ENCODE measurements at places on chromosomes 5 and 9.

DNA sequence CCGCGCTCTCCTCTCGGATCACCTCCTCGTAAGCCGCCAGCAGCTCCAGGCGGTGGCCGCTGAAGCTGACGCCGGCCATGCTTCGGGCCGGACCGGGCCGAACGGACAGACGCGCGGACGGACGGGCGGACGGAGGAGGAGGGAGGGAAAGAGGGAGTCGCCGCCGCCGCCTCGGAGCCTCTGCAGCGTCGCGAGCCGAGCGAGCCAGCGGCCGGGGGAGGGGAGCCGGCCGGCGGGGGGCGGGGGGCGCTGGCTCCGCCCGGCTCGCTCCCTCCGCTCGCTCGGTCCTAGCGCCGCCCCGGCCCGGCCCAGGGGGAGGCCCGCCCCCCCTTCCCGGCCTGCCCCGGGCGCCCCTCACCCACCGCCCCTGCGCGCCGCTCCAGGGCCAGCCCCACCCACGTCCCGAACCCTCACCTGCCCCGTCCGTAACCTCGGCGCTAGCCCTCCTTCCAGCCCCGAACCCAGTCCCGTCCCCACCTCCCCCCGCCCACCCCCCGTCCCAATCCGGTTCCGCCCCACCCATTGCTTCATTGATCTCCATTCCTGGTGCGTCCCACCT, at the start of gene DBN1:
Gene DBN1, minus strand, starts transcription at position 192 of the 559 bp plus-strand sequence. Its CDS starts 113 bp downstream, at position 79.
- no peak for DNase-seq

DNA sequence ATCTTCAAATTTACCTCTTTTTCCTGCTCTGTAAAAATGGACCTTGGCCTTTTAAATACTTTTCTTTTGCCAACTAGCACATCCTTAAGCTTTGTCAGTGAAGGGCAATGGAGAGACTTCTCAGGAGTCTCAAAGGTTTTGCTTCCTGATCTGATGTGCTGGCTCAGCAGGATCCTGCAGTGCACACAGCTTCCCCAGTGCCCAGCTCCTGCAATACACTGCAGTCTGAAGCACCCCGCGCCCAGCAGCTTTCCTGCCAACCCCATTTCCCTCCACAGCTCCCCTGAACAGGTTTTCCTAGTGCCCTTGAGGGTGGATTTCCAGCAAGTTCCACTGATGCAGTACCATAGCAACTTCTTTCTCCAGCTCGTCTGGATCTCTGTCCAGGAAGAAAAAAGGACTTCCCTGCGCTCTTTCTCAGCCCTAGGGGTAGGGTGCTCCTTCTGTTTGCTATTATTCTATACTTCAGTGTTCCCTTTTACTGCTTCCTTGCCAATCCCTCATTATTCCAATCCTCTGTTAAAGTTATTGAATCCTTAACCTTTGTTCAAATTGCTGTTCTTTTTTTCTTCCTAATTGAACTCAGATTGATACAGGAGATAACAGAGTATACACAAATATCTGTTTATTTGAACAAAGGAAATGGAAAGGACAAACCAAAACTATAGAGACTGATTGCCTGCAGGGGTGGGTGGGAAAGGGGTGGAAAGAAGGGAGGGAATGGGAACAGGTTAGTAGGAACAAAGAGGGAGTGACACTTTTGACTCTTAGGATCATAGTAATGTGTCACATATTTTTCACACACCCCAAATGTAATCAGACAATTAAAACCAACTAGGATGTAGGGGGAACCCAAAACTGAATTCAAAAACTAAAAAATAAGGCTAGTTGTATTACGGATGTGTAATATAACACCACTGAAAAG, 8.5 kb downstream of the SNAPC3 start:
- no peak for DNase-seq

DNA sequence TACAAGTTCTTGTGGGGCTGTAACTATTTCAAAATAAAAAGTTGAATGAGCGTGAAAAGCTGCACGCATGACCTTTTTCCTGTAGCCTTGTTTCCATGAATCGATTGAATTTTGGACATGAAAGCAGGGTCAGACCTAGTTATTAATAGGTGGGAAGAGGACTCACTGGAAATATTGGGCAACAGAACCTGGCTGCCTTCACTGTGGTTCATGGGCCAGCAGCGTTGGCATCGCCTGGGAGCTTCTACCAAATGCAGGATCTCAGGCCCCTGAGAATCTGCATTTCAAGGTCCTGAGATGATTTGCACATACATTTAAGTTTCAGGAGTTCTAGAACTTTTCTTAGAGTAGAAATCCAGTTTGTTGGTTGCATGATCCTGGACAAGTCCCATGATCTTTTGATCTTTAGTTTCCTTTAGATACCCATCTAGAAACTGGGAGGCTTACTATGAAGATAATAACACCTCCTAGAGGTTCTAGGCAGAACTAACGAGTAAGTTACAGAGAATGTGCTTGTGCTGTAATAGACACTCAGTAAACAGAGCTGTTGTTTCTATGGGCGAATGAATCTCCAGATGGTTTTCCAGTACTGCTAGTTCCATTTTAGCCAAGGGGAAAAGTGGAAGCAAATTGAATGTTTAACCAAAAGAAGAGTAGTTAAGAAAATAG, 12.4 kb downstream of the ANKRD33B start:
- DNase-seq, result no peak

DNA sequence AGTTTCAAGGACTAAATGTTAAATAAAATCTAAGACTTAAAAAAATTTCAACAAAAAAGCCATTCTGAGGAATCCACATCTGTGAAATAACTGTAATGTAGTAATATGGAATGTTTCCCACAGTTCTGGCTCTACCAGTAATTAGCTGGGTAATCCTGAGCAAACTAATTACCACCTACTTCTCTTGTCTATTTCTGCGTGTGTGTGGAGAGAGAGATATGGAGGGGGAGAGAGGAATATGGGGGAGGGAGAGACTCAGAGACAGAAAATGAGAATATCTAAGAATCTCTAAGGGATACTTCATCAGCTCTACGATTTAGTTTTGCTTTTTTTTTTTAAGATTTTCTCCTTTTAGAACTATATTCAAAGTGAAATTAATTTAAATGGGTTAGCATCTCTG, 28.0 kb downstream of the TBCA start:
- no peak for DNase-seq

DNA sequence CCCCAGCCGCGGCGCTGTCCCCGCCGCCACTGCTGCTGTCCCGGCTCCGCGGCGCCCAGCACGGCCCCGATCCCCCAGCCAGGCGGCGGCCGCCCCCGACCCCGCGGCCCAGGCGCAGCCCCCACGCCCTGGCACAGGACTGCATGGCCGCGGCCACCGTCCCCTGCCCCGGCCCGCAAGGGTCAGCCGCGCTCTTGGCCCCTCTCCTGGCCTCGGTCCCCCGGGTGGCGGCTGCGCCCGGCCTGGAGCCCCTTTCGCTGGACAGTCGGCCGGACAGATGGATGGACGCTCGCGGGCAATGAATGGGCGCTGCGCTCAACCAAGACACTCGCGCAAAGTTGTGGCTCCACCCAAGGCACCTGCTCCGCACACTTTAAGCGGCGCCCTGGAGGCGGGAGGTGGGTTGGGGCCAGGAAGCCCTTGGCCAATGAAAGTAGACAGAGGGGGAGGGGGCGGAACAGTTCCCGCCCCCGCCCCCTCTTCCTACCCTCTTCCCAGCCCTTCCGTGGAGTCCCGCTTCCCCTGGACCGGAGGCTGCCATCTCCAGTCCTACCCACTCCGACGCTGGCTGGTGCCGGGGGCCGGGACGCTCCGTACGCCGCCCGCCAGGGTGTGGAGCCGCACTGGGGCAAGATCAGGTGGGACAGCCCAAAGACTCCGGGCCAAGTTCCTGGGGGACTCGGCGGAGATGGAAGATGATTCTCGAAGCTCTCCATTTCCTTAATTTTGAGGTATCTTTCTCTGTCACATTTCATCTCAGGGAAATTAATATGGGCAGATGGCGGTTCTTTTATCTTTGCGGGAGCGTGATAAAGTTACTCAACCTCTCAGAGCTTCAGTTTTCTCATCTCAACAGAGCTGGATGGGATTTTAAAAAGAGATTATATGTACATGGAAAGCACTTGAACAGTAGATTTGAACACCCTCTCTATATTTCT, at the start of gene GLDC:
Gene GLDC, minus strand, starts transcription at position 375 of the 938 bp plus-strand sequence. Its CDS starts 230 bp downstream, at position 145.
- peak; percentile 53 for DNase-seq

DNA sequence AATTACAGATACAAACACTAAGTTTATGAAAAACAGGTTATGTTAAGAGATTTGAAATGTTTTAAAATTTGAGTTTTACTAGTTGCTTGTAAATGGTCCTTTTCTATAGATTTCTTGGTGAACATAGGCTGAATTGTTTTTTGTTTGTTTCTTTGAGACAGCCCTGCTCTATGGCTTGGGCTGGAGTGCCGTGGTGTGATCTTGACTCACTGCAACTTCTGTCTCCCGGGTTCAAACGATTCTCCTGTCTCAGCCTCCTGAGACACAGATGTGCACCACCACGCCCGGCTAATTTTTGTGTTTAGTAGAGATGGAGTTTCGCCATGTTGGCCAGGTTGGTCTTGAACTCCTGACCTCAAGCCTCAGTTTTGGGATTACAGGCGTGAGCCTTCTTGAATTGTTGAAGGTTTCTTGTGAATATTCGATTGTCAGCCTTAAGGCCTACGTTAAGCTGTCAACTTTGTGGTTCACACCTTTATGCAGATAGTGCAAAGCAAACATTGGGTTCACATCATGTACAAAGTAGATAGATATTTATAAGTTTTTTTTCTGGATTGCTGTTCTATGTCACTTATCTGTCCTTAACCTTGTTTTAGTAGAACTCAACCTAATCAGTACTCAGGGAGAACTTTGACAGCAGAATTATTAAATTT, 26.2 kb downstream of the UHRF2 start:
- no peak for DNase-seq

DNA sequence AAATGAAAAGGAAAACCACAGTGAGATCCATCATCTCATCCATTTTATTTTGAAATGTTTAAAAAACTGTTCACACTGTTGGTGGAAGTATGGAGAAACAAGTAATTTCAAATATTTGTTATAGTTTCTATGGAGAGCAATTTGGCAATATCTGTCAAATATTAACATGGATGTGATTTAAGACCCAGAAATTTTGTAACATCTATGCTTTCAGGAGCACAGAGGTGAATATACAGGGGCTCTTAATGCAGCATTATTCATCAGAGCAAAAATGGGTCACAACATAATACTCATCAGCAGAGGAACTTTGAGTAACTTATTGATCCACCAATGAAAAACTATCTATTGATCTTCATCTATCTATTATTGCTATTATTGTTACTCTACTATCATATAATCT, 31.4 kb upstream of the SPATA31C2 start:
- no peak for DNase-seq

- DNase-seq, result no peak
These were observed 662.9 kb upstream of the ZNF608 start for GRCh38 chr5:125409234-125409860.

Measured in CD4-positive, CD25-positive, alpha-beta regulatory T cell (primary cell).